Stimulated activated CD4-positive, alpha-beta T cell treated with anti-CD3 and anti-CD28 coated beads, Interleukin-2, amount 100 ng/mL, for 48 hours (primary cell): ENCODE measurements at places on chromosomes 2 and 18.
A peak's percentile ranks its signal among the peaks of the same experiment; 100 is the strongest.

GRCh38 chr2:197915548-197916265 is 111.3 kb downstream of the PLCL1 start:
- no peak for DNase-seq

GRCh38 chr18:24605444-24605843 is 145.0 kb downstream of the HRH4 start:
- no peak for DNase-seq

DNA sequence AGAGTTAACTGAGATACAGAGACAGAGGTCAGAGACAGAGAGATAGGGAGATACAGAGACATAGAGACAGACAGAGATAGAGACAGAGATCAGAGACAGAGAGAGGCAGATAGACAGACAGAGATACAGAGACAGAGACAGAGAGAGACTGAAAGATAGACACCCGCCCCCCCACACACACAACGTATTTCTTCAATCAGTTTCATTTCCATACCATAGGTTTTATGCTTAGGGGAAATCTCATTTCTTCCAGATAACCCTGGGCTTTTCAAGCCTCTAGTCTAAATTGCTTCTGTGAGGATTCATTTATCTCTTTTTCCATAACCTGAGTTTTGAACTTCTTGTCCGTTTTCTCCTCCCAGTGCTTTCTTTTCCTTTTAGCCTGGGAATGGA is 94.6 kb downstream of the CD8B2 start:
- DNase-seq: no peak

DNA sequence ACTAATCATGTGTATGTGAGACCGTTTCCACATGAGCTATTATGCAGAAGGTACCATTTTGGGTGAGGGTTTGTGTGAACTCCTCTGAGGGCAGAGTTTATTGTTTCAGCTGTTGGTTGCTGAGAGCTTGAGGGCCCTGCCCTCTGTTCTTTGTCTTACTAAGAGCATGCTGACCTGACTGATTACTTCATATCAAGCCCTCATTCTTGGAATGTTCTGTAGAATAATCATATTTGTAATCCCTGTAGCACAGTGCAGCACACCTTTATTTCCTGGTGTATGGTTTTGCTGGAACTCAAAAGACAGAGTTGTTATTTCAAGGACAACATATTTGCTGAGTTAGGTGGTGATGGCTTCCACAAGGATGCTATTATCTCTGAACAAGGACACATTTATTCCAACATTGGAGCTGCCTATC is 118.5 kb downstream of the GALNT3 start:
- DNase-seq: no peak

DNA sequence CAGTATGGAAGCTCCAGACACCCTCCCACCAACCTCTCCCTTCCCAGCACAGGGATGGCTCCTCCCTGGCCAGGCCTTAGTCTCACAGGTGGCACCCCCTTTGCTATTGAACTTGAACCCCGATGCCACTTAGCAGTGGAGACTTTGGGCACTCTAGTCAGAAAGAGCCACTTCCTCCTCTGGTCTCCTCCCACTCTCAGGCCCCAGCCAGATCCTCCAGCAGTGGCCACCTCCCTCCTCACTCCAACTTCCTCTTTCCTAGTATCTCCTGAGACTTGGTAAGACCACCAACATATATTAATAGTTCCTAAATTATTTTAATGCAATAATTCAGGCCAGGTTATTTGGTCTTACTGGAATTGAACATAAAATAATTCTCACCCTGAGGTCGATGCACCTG is 437.2 kb upstream of the ID2 start:
- DNase-seq: no peak

GRCh38 chr2:85937069-85937439 is 48.3 kb upstream of the ST3GAL5 start:
- DNase-seq: no peak

GRCh38 chr2:204611017-204611631 is 65.8 kb downstream of the PARD3B start:
- DNase-seq: no peak

DNA sequence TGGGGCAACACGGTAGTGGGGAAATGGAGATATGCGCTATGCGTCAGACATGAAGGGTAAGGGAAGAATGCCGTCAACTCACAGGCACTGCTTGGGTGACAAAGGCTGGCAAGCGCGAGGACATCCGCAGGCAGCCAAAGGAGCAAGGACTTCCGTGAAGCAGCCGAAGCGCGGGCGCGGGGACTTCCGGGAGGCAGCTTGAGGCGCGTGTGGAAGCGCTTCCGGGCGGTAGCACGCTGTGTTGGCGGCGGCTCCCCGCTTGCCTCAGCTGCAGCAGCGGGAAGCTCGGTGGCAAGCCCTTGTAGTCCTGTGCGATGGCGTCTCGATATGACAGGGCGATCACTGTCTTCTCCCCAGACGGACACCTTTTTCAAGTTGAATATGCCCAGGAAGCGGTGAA is at the start of gene PSMA8:
Gene PSMA8, plus strand, starts transcription at position 218 of the 400 bp plus-strand sequence. Its CDS starts 97 bp downstream, at position 315.
- DNase-seq: peak; percentile 10

DNA sequence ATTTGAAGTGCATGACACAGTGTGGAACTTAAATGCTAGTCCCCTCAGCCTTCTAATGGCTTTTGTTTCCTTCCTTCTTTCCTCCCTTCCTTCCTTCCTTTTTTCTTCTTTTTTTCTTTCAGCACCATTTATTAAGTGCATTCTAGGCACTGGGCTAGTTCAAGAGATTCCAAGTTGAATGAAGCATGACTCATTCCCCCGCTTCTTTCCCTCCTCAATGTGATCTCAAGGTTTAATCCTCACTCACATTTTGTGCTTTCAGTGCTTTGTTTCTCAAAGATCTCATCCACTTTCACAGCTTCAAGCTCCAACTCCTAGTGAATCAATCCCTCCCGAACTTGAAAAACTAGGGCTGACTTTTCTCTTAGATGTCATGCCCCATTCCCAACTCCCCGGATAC is 90.1 kb downstream of the LBH start:
- DNase-seq: no peak
